ENCODE measurements at places on chromosomes 4 and X.

DNA sequence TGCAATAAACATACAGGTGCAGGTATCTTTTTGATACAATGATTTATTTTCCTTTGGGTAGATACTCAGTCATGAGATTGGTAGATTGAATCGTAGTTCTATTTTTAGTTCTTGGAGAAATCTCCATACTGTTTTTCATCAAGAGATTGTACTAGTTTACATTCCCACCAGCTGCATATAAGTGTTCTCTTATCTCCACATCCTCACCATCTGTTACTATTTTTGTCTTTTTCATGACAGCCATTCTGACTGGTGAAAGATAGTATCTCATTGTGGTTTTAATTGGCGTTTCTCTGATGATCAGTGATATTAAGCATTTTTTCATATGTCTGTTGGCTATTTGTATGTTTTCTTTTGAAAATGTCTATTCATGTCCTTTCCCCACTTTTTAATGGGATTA lies 202.2 kb downstream of the RAPGEF2 start:
- no peak for DNase-seq

DNA sequence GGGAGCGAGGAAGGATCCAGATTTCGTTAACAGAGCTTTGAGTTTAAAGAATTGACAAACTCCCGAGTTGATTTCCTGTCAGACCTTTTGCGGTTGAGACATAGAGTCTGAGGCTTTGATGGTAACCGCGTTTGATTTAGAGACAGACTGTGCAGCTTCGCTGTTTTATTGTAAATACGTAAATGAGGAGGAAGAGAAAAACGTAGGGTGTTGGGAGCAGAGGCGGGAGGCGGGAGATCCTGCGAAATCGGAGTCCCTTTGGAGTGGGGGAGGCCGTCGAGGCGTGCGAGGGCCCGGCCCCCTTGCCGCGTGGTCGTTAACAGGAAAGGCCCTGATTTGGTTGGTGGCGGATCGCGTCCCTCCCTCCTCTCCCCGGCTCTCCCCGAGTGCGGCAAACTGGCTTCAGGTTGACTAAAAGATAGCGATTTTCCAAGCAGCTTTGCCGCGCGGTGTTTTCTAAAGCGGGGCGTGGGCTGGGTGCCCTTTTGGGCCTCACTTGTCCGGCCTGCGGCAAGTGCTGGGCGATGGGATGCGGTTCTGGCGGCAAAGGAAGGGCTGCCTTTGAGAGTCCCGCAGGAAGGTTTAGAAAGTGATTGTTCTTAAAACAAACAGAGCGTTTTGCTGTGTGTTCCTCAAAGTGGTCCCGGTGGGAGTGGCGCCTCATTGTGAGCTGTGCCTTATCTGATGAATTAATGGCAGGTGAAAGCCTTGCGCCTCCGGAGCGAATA lies 857 bp downstream of the SCML1 start:
- DNase-seq = peak; percentile 48

- no peak for DNase-seq
Measured at GRCh38 chr4:126757219-126757618, 875.5 kb upstream of the INTU start.

GRCh38 chr4:181594188-181594587 lies 649.0 kb upstream of the TENM3 start:
- no peak for DNase-seq

DNA sequence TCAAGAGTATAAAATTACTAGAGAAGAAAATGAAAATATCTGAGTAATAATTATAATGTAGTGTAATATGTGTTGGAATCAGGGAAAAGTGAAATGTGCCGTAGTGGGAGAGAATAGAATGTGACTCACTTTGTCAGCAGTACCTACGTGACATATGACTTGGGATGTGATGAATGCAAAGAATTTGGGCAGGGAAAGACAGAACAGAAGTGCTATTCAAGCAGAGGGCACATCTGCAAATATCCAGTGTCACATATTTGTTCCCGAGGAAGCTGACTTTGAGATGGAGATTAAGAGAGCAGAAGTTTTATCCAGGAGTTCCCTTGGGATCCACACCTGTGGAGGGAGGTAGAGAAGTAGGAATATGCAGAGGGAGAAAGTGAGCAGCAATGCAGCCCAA lies 69.3 kb upstream of the HS3ST1 start:
- no peak for DNase-seq

DNA sequence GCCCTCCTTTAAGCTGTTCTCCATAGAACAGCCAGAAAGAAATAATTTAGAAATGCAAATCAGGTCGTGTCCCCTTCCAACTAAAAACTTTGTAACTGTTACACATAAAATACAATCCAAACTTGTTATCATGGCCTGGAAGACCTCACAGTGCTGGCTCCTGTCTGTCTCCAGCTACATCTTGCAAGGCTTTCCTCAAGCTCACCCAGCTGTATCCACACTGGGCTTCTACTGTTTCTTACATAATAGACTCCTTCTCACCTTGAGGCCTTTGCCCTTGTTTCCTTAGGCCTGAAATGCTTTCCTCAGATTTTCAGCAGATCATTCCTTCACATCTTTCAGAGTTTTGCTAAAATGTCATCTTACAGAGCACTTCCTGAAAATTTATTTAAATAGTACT lies 33.5 kb upstream of the USP53 start:
- no peak for DNase-seq

DNA sequence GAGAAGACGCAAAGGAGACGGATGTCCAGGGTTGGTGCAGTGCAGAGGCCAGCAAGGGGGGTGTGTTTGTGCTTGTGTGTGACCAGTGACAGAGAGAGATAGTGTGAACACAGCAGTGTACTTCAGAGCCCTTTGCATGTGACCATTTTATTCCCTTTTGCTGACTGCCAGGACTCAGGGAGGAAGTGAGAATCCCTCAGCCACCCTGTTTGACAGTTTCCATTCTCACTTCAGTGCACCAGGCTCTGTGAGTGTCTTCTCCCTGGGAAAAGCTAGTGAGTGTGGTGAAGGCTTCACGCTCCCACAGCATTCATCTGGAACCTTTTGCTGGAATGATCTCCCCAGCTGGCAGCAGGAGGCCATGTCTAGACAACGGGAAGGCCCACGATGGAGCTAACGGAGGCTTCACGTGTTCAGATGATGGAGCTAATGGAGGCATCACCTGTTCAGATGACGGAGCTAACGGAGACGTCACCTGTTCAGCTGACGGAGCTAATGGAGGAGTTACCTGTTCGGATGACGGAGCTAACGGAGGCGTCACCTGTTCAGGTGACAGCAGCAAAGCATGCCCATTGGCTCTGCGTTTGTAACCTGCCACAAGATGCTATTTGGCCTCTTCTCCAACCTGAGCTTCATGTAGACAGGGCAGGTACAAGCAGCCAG lies 195.4 kb downstream of the AFAP1 start:
- DNase-seq = no peak

DNA sequence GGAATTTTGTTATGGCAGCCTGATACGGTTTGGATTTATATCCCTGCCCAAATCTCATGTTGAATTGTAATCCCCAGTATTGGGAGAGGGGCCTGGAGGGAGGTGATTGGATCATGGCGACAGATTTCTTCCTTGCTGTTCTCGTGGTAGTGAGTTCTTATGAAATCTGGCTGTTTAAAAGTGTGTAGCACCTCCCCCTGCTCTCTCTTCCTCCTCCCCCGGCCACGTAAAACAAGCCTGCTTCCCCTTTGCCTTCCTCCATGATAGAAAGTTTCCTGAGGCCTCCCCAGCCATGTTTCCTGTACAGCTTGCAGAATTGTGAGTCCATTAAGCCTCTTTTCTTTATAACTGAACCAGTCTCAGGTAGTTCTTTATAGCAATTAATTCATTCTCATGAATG lies 37.9 kb downstream of the SUPT20HL2 start:
- no peak for DNase-seq

- DNase-seq = no peak
Measured at GRCh38 chr4:65023883-65024670, 614.8 kb upstream of the TECRL start.

DNA sequence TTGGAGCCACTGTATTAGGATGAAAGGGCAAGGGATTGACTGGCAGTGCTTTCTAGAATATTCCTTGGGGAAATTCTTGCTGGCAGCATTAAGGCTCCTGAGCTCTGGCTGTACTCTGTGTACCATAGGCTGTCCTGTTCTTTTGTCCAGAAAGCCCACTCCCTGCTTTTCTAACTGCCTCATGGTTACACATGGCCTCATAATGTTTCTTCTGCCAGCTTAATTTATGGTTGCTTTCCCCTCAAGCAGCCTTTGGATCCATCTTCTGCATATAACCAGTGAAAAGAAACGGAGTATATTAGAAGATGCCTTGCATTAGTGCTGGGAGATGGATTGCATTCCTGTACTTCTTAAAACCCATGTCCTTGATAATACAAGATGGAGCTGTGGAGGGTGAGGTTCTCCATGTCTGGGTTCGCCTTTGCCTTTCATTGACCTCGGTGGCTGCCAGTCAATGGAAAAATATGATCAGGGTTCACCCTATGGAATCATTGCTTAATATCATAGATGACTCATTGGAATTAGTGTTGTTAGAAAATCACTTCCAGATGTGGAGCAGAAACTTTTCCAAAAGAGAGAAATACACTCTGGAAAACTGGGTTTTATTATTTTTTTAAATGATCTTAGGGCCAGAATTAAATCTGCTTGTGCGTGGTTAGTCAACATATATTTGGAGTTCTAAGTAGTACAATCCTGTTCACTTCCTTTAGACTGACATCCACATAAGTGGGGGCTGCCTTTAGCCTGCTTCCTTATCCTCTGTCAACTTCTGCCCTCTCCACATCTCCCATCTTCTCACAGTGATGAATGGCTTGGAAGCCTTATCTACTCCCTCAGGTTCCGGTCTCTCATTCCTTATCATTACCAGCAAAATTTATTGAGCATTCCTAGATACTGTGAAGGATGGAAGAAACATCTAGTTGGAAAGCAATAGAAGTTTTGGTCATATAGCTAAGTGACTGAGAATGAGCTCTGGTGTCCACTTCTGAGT lies 24.9 kb downstream of the DOCK11 start:
- no peak for DNase-seq

DNA sequence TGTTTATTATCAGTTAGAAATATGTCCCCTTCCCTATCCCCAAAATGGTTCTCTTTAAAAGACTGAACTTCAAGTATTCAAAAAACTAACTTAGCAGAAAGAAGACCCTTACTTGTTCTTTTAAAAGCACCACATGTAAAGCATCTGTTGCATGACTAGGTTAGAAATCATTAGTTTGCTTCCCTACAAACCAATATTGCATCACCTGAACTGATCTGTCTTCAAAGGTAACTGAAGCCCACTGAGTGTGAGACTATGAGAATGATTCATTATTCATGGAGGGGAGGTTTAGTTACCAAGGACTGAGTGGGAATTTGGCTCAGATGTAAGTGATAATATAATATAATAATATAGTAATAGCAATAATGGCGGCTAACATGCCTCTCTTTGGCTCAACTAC lies 231.7 kb downstream of the SPRY1 start:
- DNase-seq = no peak

GRCh38 chr4:5957076-5957475 lies 61.2 kb downstream of the C4orf50 start:
- no peak for DNase-seq

DNA sequence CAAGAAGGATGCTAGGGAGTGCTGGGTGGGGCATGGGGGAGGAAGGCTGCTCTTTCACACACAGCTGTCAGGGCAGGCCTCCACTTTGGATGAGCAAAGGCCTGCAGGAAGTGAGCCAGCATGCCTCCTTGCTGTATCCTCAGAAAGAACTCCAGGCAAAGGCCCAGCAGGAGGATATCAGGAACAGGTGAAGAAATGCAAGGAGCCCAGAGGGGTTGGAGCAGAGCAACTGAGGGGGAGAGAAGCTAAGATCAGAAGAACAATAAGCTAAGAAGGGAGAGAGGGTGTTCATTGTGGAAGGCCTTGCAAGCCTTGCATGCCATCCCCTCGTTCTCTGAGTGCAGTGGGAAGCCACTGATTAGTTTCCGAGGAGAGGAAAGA lies 115.1 kb downstream of the CAMK2D start:
- DNase-seq = no peak

DNA sequence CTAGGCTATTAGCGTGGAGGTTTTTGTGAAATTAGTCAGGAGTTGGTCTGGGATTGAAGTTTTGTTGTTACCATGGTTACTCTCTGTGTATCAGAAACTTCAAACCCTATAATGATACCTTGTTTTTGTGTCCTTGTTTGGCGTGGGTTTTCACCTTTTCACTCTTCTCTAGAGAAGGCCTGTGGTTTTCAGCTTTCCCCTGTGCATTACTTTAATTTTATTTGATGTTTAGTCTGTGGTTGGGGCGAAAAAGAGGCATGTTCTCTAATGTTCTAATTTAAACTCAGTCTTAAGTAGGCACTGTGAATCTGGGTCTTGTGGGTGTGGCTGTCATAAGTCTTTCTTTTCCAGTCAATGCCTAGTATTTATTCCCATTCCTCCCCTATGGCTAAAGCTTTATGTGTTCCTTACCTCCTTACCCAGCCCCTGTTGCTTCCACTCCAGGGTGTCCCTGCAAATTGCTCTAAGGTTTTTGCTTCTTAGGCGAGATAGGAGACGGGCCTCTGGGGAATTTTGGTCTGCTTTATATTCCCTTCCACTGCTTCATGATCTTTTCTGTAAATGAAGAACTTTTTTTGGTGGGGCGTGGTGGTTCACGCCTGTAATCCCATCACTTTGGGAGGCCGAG lies 326.3 kb upstream of the ZCCHC13 start:
- no peak for DNase-seq

- no peak for DNase-seq
Measured at GRCh38 chrX:34585561-34585960, 71.5 kb downstream of the TMEM47 start.

- DNase-seq = no peak
Measured at GRCh38 chr4:25811374-25811690, 51.5 kb downstream of the SEL1L3 start.
